Foreskin keratinocyte (primary cell): ENCODE measurements at places on chromosomes 11 and 22. TPM values are rescaled to one million over a fixed set of nuclear protein-coding genes. Genes with fewer than 3 reads are reported as not detected.

Gene CD3D
- polyA plus RNA-seq, result not detected in 2 replicates

Gene NLRP6
- polyA plus RNA-seq, result not detected in 2 replicates

Gene ARHGAP20
- polyA plus RNA-seq, result not detected in 2 replicates

Gene TP53I11
- 32.0 and 45.3 TPM in 2 replicates for polyA plus RNA-seq

Gene SYT7
- 1.5 and 2.5 TPM in 2 replicates for polyA plus RNA-seq

Gene FOLR3
- polyA plus RNA-seq, result 17.1 and 18.4 TPM in 2 replicates

Gene CARS1
- polyA plus RNA-seq, result 52.1 and 67.0 TPM in 2 replicates

Gene CCDC34
- polyA plus RNA-seq, result 11.2 and 14.5 TPM in 2 replicates

Gene MB
- polyA plus RNA-seq, result not detected in 2 replicates

Gene SLC25A45
- 0.16 and 0.17 TPM in 2 replicates for polyA plus RNA-seq

Gene OR8G1
- polyA plus RNA-seq, result not detected in 2 replicates

Gene FGF19
- polyA plus RNA-seq, result 0.24 TPM in 1 of 2 replicates, not detected in the other

Gene MS4A15
- not detected in 2 replicates for polyA plus RNA-seq

Gene GAL3ST3
- not detected in 2 replicates for polyA plus RNA-seq

Gene RAG1
- 0.37 and 0.46 TPM in 2 replicates for polyA plus RNA-seq

Gene KRTAP5-8
- polyA plus RNA-seq, result not detected in 2 replicates

Gene PRR5
- polyA plus RNA-seq, result 18.4 and 18.5 TPM in 2 replicates

Gene SF1
- polyA plus RNA-seq, result 105 and 113 TPM in 2 replicates

Gene OR9I1
- not detected in 2 replicates for polyA plus RNA-seq

Gene GDPD4
- not detected in 2 replicates for polyA plus RNA-seq

Gene KCNA4
- polyA plus RNA-seq, result not detected in 2 replicates

Gene VPREB3
- not detected in 2 replicates for polyA plus RNA-seq

Gene KRTAP5-2
- not detected in 2 replicates for polyA plus RNA-seq

Gene SNX32
- 0.11 and 0.22 TPM in 2 replicates for polyA plus RNA-seq

Gene ACTN3
- not detected in 2 replicates for polyA plus RNA-seq

Gene OR2AG1
- polyA plus RNA-seq, result not detected in 2 replicates

Gene TESMIN
- polyA plus RNA-seq, result 5.2 and 6.5 TPM in 2 replicates

Gene ARVCF
- 6.9 and 7.7 TPM in 2 replicates for polyA plus RNA-seq

Gene PIK3C2A
- 4.3 and 6.4 TPM in 2 replicates for polyA plus RNA-seq

Gene CRYBB2
- 0.06 TPM in 1 of 2 replicates, not detected in the other for polyA plus RNA-seq

Gene HSPB2
- 0.11 TPM in 1 of 2 replicates, not detected in the other for polyA plus RNA-seq

Gene ARFIP2
- 53.7 and 60.4 TPM in 2 replicates for polyA plus RNA-seq

Gene PANX2
- 0.85 and 1.8 TPM in 2 replicates for polyA plus RNA-seq

Gene GNG3
- 0.06 and 0.09 TPM in 2 replicates for polyA plus RNA-seq

Gene ART5
- polyA plus RNA-seq, result 0.07 and 0.15 TPM in 2 replicates

Gene OR4C6
- polyA plus RNA-seq, result not detected in 2 replicates

Gene OR5T1
- not detected in 2 replicates for polyA plus RNA-seq
